ENCODE measurements at places on chromosomes 5 and 9.

GRCh38 chr5:134162592-134162991 is 14.2 kb downstream of the SKP1 start:
- DNase-seq = no peak

DNA sequence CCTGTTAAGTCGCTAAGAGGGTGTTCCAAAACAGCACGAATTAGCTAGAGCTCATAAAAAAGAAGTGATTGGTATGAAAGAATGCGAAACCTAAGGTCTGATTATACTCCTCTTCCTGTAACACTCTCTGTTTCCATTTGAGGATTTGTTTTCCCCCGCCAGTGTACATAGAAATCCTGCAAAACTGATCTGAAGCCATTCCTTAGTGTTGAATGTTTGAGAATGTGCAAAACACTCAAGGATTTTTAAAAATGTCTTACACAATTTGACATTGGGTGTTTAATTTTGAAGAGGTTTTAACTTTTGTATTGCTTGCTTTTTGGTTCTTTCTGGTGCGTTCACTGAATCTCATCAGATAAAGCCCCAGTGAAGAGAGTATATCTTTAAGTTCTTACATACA is 105.3 kb downstream of the KCNN2 start:
- DNase-seq = no peak

- no peak for DNase-seq
Measured at GRCh38 chr5:65103756-65104440, 335.2 kb downstream of the CWC27 start.

DNA sequence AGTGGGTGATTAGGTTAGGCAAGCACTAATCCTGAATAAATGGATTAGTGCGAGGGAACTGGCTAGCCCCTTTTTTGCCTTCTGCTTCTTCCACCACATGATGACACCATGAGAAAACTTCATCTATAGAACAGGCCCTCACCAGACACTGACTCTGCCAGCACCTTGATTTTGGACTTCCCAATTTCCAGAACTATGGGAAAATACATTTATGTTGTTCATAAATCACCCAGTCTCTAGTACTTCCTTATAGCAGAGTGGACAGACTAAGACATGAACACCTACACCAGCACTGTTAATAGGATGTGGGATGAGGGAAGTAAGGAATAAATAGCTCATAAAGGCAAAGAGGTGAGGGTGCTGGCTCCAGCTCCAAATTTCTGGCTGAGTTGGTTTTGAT is 1.4 kb downstream of the ZNF622 start:
- DNase-seq = no peak

DNA sequence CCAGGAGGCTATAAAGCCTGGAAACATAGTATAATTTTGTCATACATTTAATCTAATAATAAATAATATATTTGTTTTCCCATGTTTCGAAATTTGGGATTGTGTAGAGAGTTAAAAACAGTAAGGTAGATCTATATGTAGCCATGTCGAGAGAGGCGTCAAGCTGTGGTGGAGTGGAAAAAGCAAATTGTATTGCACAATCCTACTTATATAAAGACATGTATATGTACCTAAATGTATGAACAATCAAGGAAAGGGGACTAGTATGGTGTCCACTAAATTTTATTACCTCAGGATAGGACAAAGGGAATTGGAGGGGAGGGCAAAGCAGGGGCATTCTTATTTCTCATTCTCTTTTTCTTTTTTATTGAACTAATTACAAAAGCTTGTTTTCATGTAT is 52.0 kb downstream of the GLRA1 start:
- no peak for DNase-seq

DNA sequence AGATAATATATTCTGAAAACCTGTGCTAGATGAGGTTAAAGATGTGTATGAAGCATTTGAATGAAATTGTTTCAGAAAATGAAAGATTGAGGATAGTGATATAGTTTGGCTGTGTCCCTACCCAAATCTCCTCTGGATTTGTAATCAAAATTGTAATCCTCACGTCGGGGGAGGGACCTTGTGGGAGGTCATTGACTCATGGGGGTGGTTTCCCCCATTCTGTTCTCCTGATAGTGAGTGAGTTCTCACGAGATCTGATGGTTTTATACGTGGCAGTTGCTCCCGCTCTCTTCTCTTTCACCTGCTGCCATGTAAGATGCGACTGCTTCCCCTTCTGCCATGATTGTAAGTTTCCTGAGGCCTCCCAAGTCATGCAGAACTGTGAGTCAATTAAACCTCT is 2.0 kb upstream of the TEX48 start:
- no peak for DNase-seq

DNA sequence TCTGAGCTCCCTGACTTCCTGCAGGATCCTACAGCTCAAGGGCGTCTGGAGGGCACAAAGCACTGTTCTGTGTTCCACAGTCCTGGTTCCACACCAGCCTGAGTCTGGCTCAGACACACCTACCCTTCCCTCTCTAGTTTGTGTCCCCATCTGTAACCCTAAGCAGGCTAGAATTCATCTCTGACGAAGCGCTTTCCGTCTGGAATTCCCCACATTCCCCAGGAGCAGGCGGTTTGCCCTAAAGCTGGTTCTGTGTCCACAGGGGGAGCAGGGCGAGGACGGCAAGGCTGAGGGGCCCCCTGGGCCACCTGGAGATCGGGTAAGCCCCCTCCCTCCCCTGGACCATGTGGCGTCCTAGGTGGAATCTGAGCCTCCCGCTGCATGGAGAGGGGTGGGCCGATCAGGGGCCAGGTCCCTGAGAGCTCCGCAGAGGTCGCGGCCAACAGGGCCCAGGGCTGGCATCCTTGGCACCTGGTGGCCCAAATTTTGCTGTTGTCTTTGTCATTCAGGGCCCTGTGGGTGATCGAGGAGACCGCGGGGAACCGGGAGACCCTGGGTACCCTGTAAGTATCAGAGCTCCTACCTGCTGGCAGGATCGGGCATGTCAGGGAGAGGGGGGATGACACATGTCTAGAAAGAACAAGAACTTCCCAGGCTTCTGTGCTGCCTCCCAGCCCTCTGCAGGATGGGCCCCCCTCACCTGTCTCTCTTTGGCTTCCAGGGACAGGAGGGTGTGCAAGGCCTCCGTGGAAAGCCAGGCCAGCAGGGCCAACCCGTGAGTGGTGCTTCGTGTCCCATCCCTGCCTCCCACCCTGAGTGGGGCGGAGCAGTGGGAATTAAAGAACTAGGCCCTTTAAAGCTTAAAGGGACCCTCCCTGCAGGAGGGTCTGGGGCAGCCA is 34.5 kb upstream of the ORM1 start:
- DNase-seq = peak; percentile 23

DNA sequence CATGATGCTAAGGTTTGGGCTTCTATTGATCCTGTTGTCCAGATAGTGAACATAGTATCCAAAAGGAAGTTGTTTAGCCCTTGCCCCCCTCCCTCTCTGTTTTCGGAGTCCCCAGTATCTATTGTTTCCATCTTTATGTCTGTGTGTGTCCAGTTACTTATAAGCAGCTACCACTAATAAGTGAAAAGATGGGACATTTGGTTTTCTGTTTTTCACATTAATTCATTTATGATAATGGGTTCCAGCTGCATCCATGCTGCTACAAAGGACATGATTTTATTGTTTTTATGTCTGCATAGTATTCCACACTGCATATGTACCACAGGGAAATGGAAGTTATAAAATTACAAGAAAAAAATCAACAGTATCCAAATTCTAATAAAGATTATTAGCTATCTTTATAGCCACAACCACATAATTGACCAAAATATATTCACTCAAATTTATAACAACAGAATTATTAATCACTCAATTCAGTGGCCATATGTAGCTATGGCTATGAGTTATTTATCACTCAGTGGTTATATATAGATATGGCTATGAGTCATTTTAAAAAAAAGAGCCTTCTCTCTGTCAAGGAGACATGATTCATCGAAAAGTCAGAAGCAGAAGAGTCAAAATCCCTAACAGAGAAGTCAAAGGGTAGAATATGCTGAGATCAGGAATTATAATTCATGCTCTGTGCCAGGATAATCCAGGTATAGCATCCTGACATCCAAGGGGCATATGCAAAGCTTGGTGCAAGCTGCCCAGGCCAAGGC is 367.5 kb downstream of the DEPDC1B start:
- DNase-seq = peak; percentile 63

DNA sequence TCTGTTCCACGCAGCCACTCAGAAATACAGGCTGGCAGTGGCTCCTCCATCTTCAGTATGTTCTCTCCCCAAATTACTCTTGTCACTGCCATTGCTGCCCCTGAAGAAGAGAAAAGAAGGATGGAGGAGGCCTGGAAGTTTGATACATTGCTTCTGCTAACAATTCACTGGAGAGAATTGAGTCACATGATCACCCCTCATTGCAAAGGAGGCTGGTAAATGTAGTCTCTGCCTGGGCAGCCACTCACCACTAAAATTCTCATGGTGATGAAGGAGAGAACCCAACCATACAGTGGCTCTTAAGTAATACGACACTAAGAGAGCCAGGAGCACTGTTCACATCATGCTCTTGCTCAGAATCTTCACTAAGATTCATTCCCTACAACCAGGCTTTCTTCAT is 112.0 kb downstream of the DOCK8 start:
- DNase-seq = no peak

DNA sequence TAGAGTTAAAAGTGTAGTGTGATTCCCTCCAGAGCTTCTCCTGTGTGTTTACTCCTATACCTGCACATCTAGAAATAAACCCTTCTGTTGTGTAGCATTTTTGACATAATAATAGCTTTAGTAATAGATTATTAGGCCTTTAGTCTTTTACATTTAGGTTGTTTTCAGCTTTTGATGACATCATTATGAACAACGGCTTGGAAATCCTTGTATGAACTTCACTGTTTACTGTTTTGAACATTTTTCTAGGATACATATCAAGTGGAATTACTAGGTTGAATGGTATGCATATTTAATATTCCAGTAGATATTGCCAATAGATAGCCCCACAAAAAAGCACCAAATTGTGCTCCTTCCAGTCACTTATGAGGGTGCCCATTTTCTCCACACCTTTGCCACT is 174.0 kb downstream of the ARHGAP26 start:
- DNase-seq = peak; percentile 10

- no peak for DNase-seq
Measured at GRCh38 chr5:58185397-58185796, 274.5 kb downstream of the PLK2 start.

DNA sequence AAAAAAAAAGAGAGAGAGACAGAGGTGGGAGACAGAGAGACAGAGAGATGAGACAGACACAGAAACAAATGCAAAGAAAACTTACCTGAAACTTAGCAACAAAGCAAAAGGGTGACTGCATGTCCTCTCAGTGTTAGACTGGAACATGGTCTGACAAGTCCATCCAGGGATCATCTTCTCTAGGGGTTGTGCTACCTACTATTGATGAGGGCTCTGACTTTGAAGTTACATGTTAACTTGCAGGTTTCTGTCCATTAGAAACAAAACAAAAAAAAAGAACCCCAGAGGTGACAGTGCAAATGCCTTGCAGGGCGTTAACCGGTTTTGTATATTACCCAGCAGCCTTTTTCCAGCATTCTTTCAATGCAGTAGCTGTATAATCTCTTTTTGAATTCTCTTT is 13.6 kb upstream of the SPARC start:
- no peak for DNase-seq

GRCh38 chr5:32116574-32117313 is 57.4 kb downstream of the GOLPH3 start:
- no peak for DNase-seq

DNA sequence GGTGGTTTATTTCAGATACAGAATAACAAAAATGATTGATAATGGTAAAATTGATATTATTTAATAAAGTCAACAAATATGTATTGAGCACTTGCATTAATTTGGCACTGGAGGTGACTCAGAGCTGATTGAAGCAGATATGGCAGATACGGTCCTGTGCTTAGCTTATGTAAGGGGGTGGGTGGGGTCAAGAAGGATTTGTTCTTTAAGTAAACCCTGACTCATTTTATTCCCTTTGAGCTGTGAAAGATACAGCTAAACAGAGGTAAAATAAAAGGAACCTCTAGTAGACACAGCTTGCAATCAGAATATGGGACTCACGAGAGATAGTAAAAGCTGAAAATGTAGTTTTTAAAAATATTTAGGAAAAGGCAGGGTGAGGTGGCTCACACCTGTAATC is 201.3 kb upstream of the CLINT1 start:
- peak; percentile 68 for DNase-seq

DNA sequence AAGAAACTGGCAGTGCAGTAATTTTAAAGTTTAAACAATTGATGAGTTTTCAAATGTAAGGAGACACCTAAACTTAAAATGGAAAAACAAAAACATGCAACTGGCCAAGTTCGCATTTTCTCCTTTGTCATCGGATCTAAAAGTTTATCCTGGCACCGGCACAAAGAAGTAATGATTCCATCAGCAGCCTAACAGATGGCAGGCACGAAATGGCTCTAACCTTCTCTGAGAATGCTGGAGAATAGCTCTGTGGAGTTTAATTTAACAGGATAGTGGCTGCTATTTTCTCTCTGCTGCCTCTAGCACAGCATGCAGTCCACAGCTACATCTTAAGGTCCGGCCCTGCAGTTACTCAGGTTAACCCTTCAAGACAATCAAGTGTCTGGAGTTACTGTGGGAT is 82.2 kb downstream of the PRELID2 start:
- DNase-seq = no peak

GRCh38 chr5:78794693-78795215 is 146.2 kb upstream of the LHFPL2 start:
- DNase-seq = no peak

- no peak for DNase-seq
Measured at GRCh38 chr9:119368681-119369581, at the start of gene BRINP1. TSS of gene BRINP1 (minus strand) at chr9:119369435. CDS start at chr9:119313355, 56,080 bp downstream.

DNA sequence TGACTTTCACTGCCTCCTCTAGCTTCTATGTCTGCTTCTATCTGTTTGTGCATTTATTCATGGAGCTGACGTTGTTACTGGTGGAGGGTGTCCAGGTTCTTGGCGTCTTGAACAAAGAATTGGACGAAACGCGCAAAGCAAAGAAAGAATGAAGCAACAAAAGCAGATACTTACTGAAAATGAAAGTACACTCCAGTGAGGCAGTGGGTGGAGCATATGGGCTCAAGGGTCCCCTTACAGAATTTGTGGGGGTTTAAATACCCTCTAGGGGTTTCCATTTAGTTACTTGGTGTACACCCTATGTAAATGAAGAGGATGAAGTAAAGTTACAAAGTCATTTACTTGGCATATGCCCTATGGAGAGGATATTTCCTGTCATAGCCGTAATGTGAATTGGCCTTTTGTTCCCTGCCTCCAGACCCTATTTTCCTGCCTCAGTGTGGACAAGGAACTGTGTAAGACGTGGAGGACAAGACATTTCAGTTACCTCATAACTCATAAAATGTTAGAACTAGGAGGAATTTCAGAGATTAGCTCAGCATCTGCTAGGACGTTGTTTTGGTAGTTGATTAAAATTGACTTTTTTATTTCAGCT is 3.1 kb downstream of the POLR3G start:
- no peak for DNase-seq

DNA sequence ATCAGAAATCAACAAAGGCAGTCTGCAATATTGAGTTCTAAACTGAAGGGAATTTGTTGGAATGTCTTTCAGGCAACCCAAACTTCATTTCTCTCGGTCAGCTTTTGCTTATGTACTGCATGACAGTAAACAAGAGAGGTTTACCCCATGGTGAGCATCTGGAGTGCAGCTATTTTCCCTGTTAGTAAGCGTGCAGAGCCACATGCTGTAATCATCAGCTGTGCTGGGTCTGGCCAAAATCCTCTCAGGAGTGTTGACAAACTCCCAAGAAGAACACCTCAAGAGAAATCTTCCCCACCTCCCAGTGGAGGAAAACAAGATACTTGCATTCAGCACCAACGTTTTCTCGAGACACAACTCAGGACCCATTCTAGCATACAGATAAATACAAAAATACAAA is 83.6 kb upstream of the ADAMTSL1 start:
- DNase-seq = no peak
